ENCODE measurements at places on chromosomes 6 and 20.

DNA sequence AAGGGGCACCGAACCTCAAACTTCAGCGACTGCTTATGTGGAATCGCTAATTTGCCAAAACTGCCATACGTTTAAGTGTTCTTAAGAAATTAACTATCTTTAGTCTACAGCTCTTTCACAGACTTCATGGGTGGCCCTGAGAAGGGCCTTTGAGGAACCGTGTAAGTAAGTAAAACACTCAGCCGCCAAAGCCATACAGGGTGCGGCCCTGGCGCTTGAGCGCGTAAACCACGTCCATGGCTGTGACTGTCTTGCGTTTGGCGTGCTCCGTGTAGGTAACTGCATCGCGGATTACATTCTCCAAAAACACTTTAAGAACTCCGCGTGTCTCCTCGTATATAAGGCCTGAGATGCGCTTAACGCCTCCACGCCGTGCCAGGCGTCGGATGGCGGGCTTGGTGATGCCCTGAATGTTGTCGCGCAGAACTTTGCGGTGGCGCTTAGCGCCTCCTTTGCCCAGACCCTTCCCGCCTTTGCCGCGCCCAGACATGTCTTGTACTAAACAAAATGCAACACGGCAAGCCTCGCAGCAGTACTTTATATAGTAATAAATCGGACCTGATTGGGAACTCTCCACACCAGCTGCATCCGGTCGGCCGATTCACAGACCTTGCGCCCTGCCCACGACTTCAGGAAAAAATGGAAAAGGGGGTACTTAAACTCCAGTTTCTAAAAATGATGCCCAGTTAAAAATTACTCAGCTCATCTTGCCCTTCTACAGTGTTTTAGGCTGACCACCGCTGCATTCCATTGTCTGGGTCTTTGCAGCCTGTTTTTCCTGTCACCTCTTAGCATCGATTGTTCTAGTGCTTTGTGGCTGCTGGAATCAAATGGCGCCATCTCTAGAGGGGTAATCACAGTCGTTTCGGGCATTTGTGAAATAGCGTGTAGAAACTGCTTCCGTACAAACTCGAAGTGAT is 38.9 kb downstream of the OR2B2 start:
- DNase-seq, result peak; percentile 55

DNA sequence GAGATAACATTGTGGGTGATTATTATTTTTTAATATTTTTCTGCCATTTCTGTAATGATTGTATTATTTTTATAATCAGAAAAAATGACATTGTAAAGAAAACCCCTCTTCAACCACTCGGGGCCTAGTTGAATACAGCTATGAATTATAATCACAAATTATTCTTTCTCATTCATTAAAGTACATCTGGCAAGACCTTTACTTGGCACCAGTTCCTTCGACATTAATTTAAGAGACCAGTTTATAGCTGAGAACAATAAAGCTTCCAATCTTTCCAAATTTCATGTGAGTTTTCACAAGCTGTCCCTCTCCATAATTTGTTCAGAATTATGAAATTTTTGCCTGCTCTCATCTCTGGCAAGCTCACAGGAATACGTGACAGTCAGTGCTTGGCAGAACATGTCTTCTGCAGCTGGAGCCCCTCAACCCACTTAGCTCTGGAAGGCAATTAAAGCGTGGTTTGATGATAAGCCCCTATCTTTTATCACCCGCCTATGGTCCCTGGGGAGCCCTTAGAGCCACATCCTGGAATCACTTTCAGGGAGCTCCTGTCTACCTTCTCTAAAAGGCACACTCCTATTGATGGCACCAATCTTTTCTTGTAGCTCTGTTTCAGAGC is 237.2 kb upstream of the PRND start:
- no peak for DNase-seq

- no peak for DNase-seq
Observed at GRCh38 chr20:23122321-23122720, 36.2 kb upstream of the CD93 start.

GRCh38 chr6:131366223-131366622 is 206.8 kb upstream of the ARG1 start:
- no peak for DNase-seq

DNA sequence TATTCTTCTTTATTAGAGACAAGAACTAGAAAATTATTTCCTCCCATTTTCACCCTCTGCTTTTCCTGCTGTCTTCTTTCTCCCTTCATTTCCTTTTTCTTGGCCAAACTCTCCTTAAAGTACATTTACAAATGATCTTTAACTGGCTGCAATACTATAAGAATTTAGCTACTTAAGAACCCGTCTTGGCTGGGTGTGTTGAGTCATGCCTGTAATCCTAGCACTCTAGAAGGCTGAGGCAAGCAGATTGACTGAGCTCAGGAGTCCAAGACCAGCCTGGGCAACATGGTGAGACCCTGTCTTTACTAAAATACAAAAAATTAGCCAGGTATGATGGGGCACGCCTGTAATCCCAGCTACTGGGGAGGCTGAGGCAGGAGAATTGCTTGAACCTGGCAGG is 39.3 kb upstream of the SRPK1 start:
- DNase-seq, result no peak

DNA sequence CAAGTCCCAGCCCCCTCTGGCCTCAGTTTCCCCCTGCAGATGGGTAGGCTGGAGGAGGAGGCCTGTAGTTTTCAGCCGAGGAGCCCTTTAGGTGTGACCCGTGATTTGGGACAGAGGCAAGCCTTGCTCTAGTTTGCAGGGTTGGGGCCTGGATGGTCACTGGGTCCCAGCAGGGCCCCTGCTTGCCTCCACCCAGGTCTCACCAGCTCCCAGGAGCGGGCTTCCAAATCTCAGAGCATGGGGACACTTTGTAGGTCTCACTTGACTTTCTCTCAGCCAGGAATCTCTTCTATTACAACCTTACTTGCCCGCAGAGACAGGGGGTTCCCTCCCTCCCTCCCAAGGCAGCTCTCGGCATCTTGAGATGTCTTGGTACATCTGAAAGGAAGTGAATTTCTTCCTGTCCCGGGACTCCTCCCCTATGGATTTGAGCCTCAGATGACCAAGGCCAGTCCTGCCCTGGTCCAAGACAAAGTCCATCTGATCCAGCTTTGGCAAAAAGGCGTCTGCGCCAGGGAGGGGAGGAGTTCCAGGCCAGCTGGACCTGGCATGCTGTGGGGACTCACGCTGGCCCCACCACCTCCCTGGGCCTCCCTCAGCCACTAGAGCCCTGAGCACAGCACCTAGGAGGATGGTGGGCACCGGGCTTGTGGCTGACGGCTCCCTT is 47.4 kb downstream of the SRC start:
- DNase-seq, result no peak

DNA sequence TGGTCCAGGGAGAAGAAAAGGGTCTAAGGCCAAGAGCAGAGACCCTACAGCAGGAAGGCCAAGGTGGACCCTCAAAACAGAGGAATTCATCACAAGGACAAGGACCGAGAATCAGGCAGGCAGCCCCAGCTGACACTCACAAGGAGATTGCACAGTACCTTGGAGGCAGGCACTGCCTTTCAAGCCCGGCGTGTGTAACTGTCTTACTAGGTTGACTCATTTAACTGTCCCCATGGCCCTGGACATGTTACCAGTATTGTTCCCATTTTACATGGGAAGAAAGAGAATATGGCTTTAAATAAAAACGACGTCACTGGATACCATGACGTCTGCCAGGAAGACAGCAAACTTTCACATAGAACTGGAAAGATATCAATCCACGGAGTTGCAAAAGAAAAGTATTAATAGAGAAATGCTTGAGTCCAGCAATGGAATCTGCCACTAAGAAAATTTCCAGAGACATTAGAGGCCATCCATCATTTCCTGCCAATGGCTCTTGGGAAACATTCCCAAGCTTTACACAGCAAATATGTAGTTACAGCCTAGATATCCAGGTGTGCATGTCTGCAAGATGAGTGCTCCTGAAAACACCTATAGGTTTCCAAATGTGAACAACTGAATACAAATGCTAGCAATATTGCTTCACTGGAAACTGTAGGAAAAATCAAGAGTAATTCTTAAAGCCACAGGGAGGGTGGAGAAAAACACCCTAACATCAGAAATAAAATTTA is 111.5 kb upstream of the RPS6KA2 start:
- no peak for DNase-seq

DNA sequence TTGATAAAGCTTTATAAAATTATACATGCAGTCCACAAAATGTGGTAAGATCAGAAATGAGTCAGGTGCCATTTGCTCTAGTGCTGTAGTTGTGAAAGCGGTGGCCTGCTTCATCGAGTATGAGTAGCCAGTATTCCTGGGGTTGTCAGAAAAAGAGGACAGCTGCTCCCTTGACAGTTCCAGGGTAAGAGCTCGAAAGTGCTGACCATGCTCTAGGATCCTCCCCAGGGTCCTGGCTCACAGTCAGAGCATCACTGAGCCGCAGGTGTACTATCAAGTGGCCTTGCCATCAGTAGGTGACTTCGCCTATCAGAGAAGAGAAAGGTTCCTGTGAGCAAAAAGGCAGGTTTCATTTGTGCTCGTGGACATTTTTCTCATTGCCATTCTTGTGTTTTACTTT is 3.6 kb downstream of the BTBD3 start:
- no peak for DNase-seq

DNA sequence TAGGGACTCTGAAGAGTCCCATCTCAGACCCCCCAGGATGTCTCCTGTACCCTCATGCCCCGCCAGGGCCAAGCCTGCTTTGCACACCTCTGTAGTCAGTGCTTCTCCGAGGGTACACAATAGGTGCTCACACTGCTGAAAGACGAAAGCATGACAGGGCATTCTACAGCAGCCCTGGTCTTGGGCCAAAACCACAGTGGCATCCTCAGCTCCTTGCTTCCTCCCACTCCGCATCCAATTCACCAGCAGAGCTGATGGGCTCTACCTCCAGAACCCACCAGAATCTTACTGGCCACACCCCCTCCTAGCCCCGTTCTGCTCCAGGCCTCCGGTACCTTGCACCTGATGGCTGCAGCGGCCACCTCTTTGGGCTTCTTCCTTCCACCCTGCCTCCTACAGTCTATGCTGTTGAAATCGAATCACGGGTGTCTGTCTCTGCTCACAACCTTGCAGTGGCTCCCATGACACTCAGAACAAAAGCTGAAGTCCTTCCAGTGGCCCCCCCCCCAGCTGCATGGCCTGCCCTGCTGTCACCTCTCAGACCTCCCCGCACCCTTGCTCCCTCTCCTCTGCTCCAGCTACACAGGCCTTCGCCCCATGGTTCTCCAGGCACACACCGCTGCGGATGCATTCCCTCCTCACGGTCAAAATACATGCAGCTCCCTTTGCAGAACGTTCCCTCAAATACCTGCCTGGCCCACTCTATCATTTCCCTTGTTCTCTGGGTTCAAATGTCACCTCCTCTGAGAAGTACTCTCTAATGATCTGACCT is 1.2 kb downstream of the ANGPT4 start:
- peak; percentile 48 for DNase-seq

DNA sequence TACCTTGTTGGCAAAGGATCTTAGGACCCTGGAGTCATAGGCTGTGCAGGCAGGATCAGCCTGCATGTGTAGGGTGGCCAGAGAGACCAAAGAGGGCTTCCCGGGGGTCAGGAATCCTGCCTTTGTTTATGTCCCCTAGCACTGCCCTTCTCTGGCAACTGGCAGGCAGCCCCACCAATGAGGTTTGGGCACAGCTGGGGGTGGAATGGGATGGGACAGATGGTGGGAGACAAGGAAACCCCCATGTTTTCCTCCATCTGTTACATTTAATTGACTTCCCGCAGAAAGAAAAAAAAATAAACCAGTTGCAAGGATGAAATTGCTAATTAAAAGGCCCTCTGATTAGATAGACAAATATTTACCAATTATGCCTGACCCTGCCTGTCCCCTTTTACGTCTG is 27.6 kb downstream of the CD40 start:
- DNase-seq, result no peak

DNA sequence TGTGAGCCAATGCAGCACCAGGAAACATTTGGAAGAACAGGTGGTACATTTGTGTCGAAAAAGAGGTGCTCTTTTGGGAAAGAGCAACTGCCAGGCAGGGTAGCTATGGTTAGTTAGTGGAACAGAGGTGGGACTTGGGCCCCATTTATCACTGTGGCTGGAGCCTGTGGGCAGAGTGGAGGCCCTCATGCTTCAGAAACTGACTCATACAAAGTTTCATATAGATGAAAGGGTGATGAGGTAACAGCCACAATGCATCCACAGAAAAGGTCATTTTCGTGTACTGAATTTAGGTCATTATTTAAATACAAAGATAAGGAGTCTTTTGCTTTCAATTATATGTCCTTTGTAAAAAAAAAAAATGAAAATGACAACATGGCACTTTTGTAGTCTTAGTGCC is 76.4 kb upstream of the HS3ST5 start:
- DNase-seq, result peak; percentile 52

- no peak for DNase-seq
Observed at GRCh38 chr20:58593880-58594638, 57.0 kb upstream of the STX16 start.

GRCh38 chr20:36717657-36718056 is 28.2 kb downstream of the NDRG3 start:
- DNase-seq, result no peak

DNA sequence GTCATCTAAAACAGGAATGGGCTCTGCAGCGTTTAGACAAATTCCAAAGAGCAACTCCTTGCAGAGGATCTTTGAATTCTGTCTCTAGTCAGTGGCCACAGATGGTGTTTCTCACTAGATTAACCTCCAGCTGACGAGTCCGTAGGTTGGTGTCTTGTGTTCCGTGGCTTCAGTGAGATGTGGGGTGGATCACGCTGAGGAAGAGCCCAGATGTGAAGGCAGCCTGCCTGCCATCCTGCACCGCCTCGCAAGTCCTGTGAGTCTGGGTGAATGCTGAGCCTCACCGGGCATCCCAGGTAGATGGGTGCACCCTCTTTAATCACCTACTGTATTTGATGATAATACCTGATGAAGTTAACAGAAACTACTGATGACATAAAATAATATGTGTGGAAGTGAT is 70.4 kb downstream of the THBS2 start:
- DNase-seq, result no peak

DNA sequence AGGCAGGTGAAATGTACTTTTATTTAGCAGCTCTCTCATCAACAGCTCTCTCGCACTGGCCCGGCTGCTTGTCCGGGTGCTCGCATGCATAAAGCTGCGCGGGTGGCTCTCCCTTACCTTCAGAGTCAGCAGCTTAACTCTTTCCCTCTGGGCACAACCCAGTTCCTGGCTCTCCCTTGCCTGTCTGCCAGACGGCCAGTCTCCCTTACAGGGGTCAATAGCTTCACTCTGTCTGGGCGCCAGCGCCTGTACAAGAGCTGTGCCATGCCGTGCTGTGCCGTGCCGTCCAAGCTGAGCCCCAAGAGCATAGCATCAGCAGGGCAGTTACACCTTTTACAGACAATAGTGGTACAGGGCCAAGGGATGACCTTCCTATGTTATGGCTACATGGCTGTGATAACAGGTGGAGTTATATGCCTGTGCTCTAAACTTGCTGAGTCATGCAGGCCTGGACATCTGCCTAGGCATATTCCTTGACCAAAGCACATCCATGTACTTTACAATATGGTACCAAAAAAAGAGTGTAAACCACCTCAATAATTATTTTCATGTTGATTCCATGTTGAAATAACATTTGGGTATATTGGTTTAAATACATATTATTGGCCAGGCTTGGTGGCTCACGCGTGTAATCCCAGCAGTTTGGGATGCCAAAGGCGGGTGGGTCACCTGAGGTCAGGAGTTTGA is 47.9 kb downstream of the BLTP3A start:
- no peak for DNase-seq

GRCh38 chr6:80832337-80832736 is 725.9 kb downstream of the BCKDHB start:
- DNase-seq, result no peak
